ENCODE measurements at places on chromosomes 11 and 22. TPM values are rescaled to one million over a fixed set of nuclear protein-coding genes. Genes with fewer than 3 reads are reported as not detected.
A peak's percentile ranks its signal among the peaks of the same experiment; 100 is the strongest.

MOGAT2 gene
- 27.8 TPM for polyA plus RNA-seq

MISFA gene
- polyA plus RNA-seq, result 1.4 TPM

GGT1 gene
- 103 TPM for polyA plus RNA-seq

KCNQ1OT1 gene
- polyA plus RNA-seq, result 1.3 TPM

GRCh38 chr11:101866619-101867491 is 48.0 kb upstream of the CEP126 start:
- DNase-seq, result peak; percentile 93

- DNase-seq, result no peak
These were observed 12.9 kb downstream of the GAL3ST1 start for GRCh38 chr22:30561402-30562189.

DNA sequence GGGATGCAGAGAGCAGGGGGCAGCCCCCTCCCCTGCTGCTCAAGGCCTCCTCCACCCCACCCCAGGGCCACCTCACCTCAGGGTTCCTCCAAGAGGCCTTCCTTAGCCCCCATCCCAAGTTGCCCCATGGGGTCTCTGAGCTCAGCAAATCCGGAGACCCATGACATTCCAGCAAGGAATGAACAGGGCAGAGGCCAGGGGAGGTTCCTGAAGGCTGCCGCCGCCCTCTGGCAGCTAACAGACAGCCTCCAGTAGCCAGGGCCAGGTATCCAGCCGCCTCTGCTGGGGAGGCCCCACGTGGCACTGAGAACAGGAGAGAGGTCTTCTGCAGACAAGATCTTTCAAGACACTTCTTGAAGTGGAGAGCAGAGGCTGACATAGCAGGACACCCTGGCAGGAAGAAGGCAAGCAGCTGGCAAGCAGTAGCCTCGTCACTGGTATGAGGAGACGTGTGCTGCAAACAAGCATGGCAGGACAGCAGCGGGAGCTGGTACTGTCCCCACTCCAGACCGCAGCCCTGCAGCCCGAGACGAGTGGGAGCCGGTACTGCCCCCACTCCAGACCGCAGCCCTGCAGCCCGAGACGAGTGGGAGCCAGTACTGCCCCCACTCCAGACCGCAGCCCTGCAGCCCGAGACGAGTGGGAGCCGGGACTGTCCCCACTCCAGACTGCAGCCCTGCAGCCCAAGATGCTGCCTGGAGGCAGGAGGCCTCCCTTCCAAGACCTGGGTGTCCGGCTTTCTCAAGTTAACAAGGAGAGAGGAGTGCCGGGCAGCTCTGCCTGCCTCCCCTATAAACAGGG is 190.6 kb downstream of the IGLL1 start:
- peak; percentile 16 for DNase-seq

DNA sequence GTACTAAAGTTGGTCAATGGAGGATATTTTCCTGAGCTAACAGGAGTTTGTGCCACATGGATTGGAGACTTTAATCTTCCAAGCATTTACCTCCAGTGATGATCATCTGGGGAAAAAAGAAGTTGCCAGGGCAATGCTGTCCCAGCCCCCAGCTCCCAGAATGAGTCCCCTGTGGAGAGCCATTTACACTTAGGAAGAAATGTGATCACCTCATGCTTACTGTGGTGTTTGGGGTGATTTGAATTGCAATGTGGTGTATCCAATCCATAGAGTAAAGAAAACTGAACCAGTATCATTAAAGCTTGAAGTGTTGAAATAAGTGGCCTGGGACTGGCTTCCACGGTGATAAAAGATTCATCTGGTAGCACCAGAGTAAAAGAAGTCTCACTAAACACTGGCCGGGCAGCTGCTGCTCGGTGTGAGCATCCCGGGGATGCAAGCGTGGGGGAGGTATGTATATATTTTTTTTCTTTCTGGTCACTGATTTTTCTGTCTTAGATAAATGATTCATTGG is 117.2 kb upstream of the NTM start:
- DNase-seq, result no peak

DNA sequence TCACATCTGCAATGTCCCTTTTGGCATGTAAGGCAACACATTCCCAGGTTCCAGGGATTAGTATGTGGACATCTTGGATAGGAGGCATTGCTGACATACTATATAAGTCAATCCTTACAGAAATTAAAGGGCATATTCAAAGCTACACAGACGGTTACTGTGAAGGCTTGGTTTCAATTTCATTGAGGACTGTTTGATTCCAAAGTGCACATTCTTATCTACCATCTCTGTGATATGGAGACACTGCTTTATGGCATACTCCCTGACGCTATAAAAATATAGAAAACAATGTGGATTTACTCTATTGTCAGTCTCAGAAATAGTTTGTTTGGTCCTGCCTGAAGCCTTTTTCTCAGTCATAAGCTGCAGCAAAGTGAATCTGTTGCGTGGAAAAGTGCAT is 1486.7 kb downstream of the FAM181B start:
- peak; percentile 5 for DNase-seq

All from HepG2 (cell line).